ENCODE measurements at places on chromosomes 6 and 20.

DNA sequence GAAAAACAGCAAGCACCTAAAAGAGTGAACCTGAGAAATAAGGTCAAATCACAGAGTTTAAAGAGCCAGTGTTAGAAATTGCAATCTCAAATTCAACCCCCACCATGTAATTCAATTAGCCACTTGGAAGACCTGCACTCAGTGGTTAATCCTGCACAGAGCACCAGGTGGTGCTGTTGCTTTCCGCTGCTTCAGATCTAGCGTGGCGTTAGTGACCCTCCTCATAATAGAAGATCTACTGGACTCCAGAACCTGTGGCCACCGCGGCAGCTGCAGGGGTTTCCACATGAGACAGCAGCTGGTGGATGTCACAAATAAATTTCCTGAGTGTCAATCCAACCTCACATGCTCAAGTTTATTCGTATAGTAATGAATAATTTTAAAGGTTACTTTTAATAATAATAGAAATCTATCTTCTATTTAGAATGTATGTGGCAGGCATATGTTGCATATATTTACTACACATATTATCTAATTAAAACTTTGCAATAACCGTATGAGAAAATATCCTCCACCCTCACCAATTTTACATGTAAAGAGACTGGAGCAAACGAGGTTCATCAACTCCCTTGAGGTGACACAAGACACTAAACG, 84.4 kb downstream of the SYNE1 start:
- DNase-seq, result peak; percentile 71

DNA sequence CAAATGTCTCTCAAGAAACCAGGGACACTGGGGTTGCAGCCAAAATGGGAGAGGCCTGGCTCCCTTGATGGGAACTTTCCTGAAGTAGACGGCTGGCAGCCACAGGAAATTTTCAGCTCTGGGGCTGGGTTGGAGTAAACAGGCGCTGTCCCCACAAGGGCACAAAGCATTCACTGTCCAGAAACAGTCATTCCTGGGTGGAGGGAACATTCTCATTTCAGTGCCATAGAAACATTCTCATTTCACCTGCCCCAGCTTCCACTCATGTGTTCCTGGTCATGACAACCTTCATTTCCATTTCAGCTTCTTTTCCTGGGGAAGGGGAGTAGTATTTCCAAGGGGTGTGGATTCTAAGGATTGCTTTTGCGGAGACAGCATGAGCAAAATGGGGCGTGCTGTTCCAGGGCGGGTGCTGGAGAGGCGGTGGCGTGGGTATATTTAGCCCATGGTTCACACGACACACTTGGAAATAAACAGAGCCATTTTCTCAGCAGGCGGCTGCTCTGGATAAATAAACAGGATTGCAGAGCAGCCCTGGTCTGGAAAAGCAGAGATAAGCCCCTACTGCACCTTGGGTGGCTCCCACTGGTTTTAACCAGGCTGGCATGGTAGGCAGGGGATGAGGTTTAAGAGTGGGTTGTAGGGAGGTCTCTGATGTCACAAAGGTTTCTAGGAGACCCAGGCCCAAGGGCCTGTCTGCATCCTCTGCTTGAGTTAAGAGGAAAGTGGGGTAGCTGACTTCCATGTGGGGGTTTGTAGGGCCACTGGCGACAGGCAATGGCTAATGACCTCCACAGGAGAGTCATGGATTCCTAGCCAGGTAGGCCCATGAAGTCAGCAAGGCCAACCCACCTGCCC, 32.9 kb downstream of the COX4I2 start:
- DNase-seq, result peak; percentile 54

DNA sequence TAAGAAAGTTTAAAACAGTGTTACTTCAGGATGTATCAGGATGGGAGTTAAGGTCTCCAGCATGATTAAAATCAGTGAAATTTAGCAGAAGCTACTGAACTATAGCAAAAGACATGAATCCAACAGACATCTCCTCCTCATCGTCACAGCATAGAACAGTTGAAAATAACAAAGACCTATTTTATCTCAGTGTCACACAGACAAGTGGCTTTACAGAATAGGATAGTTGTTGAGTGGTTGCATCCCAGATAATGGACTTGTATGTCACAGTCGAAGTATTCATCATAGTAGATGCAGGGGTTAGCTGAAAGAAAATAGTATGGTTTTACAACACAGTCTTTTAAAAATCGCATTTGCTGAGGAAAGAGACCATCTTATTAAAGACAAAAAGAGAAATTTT, 31.2 kb downstream of the CRISP1 start:
- DNase-seq, result no peak

GRCh38 chr20:38108986-38109541, 56.0 kb downstream of the TGM2 start:
- no peak for DNase-seq

DNA sequence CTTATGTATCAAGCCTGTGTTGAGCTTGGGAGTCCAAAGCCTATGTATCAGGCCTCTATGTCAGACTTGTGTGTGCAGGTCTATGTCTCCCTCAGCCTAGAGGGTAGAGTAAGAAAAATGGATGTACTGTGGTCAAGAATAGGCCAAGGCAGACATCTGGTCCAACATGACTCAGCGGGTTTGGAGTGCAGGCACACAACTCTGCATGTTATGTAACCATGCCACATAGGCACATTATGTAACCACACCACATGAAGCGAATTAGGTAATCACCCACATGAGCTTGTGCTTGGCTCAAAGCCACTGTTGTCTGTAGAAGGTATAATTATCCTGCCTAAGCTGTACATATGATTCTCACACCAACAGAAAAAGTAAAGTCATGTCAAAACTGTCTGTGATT, 1190.5 kb upstream of the EYS start:
- DNase-seq, result peak; percentile 23

- no peak for DNase-seq
Measured at GRCh38 chr6:111984516-111985201, 69.2 kb upstream of the CCN6 start.

All from BE2C (cell line).